ACHN (cell line): ENCODE measurements at places on chromosomes 4 and X.

GRCh38 chrX:19556202-19556601, 40.9 kb upstream of the MAP3K15 start:
- no peak for DNase-seq

DNA sequence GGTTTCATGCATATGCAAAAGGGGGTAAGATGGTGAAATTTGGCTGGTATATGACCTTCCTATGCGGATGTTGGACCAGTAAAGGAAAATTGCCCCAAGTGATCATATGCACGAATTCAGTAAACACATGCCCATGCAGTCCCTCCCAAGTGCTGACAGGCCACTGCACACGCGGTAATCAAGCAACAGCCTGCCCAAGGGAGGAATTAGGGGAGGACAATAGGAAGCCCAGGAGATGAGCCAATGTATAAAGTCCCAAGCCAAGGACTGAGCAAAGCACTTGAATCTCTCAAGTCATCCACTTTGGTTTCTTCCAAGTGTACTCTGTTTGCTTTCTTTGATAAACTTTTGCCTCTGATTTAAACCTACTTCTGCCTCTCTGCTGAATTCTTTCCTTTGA, 21.1 kb downstream of the MAGEB16 start:
- DNase-seq, result no peak

DNA sequence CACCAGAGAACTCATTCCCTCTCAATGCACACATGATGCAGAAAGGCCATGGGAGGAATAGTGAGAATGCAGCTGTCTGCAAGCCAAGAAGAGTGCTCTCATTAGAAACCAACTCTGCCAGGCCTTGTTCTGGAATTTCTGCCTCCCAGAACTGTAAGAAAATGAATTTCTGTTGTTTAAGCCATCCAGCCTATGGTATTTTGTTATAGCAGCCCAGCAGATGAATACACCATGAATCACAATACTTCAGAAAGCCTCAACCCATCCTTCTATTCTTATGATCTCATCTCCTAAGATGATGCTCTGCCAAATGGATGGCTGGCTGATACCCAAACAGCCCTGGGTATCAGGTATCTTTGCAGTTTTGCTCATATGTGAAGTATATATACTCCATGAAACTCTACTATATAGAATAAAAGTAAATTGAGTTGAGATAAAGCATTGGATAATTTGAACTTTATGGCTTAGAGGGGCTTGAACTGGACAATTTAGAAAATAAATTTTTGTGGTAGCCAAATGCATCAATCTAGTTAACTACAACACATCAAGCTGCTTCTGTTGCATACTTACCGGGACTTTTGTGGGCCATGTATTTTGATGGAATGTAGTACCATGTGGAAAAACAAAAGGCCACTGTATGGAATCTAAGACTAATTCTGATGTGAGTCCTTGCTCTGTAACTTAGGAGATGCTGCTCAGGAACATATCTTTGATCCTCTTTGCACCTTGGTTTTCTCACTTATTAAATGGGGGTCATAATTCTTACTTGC, 245.9 kb downstream of the HS3ST1 start:
- DNase-seq, result no peak

DNA sequence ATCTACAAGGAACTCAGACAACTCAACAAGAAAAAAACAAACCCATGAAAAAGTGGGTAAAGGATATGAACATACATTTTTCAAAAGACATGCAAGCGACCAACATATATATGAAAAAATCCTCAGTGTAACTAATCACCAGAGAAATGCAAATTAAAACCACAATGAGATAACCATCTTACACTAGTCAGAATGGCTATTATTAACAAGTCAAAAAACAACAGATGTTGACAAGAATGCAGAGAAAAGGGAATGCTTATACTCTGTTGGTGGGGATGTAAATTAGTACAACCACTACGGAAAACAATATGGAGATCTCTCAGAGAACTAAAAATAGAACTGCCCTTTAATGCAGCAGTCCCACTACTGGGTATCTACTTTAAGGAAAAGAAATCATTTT, 12.1 kb downstream of the NIPAL1 start:
- DNase-seq, result no peak

DNA sequence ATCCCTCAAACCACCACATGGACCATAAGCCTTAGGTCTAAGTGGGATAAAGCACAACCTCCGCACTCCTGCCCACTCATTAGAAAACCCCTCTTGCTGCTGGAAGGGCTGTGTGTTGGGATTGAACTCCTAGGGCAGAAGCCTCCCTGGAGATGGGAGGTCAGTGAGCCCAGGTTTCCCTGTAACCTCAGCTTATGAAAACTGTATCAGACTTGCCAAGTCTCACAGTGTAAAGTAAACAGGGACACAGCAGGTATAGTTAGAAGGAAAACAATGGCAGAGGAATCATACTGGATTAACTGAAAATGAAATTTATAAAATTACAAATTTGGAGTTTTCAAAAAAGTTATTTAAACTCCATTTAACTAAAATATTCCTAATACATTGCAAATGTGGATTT, 29.9 kb downstream of the CASP6 start:
- no peak for DNase-seq

- DNase-seq, result no peak
Observed at GRCh38 chr4:140082391-140082755, 71.6 kb downstream of the MAML3 start.

DNA sequence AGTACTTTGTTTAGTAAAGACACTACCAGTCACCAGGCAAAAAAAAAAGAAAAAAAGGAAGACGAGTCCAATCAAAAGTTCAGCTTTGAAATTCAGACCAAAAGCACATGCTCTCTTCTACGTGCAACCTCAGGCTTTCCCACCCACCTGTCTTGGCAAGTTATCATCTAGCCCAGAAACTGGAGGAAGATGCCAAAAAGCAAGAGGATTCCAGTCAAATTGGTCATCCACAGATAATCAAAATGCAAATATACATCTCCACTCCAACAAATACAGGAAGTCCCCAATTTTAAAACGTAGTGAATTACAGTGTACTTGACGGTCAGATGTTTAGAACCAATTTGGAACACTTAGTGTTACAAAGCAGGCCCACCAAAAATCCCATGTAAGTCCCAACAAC, 96.5 kb downstream of the PALLD start:
- DNase-seq, result no peak

DNA sequence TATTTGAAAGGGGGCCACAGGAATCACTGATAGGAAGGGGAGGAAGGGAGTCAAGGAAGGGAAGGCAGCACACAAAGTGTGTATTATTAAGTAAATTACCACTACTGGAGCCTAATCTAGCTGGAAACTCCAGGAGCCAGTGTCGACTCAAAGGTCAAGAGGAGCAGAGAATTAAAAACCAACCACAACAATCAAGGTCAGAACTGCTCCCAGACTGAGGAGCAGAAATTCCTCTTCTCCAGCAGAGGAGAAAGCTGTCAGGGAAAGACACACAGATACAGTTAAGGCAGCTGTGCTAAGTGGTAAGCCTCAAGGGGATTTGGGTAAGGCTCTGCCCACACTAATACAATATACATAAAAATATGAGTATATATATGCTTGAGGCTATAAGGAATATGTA, 87.5 kb upstream of the PTPN13 start:
- DNase-seq, result peak; percentile 59
